MM.1S (cell line): ENCODE measurements at places on chromosomes 7 and 10.

- DNase-seq = no peak
Measured at GRCh38 chr10:6492896-6493295, 87.2 kb downstream of the PRKCQ start.

DNA sequence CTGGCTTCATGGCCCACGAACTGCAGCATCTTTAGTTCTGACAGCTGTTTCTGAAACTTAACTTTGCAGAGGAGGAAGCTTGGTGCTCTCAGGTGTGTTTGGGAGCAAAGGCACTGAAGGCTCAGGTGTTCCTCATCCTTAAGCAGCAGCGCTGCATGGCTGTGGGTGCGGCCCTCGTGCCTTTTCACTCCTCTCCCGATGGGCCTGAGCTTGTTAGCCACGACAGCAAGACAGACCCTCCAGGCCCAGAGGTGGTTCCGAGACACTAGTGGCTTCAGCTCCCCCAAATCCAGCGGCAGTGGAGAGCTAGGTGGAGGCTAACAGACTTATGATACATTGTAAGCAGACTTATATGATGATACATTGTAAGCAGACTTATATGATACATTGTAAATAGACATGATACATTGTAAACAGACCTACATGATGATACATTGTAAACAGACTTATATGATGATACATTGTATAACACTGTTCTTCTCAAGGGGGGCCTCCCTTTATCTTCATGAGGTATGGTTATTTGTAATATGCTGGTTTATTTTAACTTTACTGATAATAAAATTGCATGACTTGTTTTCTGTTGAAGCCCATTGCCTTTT lies 14.1 kb downstream of the PFKP start:
- DNase-seq = no peak

- no peak for DNase-seq
Measured at GRCh38 chr10:102834143-102834542, 3.1 kb downstream of the CYP17A1 start.

DNA sequence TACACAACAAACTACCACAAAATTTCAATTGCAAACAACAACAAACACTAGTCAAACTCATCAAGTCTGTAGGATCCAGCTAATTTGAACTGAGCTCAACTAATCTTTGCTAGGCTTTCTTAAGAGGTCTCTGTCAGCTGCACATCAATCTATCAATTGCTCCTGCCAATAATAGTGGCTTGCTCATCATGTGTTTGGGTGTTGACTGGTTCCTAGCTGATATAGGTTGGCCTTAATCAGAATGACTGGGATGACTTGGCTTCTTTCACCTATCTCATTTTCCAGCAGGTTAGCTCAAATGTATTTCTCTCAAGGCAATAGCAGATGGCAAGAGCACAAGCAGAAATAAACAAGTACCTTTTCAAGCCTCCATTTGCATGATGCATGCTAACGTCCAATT lies 370.3 kb upstream of the NFE2L3 start:
- no peak for DNase-seq

DNA sequence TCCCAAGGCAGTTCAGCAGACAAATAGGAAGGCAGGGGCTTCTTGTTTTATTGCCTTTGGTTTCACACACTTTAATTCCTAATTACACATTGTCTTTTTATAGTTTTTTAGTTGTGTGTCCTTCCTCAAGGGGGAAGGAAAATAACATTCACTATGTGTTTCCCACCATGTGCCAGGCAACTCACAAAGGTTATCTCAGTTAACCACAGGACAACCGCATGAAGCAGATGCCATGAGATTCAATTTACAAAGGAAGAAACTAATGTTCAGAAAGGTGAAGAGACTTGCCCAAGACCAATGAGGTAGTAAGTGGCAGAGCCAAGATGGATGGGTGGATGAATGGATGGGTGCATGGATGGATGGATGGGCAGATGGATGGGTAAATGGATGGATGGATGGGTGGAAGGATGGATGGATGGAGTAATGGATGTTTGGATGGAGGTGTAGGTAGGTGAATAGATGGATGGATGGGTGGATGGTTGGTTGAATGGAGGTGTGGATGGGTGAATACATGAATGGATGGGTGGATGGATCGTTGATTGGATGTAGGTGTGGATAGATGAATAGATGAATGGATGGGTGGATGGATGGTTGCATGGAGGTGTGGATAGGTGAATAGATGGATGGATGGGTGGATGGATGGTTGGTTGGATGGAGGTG lies 77.9 kb downstream of the ARHGAP22 start:
- no peak for DNase-seq

DNA sequence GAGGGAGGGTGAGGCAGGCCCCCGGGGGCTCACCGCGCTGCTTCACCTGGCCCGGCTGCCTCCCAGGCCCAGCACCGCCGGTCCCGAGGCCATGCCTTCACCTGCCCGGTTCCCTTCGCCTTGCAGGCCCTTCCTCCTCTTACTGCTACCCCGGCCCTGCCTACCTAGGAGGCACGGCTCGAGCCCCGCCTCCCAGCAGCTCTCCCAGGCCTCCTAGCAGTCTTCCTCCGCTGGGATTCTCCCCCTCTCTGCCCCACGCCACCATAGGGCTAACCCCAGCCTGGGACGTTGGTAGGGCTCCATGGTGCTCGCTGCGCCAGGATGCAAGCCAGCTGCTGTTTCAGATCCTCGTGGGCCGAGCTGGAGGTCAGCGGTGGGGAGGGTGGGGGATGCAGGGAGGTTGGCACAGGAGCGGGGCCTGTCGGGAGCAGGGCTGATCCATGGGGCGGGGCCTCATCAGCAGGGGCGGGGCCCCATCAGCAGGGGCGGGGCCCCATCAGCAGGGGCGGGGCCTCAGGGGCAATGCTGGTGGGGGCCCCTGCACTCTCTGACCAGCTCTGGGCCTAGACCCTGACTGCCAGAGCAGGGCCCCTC lies 63.3 kb downstream of the RASGEF1A start:
- DNase-seq = no peak

DNA sequence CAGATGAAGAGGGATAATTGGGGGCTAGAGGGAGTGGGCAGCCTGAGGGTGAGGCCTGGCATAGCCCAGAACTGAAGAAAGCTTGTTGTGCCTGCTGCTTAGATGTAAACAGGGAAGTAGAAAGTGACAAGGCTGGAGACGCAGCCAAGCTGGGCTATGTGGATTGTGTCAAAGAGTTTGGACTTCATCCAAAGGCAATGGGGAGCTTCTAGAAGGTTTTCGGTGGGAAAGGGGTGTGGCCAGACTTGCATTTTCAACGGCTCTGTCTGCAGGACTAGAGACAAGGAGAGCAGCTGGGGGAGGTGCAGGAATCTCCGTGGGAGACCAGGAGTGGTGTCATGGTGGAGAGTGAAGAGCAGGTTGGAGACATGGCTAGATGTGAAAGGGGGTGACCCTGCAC lies 48.8 kb downstream of the GOLGA7B start:
- no peak for DNase-seq

DNA sequence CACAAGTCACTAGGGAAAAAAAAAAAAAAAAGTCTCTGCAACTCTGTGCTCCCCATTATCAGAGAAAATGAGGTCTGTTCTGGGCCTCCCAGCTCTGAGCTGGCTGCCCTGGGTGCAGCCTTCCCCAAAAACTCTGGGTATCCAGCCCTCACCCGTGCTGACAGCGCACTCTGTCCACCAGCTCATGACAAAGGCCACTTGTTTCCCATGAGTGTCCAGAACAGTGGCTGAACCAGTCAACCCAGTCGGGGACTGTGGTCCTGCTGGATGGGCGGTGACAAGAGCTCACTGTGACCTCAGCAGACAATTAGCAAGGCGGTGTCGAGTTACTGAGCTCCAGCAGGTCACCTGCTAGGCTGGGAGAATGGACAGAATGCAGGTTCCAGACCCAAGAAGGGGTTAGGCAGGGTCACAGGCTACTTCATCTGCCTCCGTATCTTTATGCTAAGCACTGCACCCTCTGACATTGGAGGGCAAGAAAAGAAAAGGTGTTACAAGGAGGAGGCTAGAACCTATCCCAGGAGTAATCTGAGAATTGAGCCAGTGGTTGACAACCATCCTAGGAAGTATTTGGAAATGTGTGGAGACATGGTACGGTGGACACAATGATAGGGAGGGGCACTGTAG lies 37.2 kb downstream of the DLG5 start:
- DNase-seq = no peak

DNA sequence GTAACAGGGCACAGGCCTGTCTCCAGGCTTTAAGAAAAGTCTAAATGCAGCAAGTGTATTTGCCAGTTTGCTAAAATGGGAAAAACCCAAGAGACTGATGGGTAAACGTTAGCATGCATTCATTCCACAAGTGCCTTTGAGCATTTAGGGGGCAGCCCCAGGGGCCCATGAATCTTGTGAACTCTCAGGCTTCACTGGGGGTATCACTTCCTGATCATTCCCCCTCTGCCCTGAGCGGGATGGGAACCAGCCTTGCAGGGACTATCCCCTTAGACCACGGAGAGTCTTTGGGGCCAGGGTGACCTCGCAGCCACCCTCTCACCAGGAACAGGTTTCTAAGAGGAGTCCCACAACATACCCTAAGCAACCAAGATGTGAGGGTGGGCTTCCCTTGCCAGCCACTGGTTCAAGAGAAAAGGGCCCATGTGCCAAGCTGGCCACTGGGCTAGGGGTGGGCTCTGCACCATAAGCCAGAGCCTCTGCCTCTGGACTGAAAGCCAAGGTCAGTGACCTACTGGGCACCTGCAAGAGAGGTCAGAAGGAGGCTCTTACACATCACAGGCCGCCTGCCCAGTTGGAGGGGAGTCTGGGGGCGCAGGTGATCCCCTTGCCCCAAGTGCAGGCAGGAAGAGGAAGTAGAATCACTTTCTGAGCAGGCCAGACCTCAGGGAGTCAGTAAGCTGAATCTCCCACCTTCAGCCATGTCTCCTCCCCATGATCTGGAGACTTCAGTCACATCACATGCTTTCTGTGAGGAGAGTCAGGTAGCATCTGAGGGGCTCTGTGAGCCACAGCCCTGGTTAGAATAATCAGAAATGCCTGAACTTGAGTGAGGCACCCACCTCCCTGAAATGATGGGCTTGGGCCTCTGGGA lies 75.0 kb downstream of the C10orf105 start:
- DNase-seq = no peak

GRCh38 chr7:140391634-140392033 lies 6.7 kb downstream of the SLC37A3 start:
- DNase-seq = no peak

DNA sequence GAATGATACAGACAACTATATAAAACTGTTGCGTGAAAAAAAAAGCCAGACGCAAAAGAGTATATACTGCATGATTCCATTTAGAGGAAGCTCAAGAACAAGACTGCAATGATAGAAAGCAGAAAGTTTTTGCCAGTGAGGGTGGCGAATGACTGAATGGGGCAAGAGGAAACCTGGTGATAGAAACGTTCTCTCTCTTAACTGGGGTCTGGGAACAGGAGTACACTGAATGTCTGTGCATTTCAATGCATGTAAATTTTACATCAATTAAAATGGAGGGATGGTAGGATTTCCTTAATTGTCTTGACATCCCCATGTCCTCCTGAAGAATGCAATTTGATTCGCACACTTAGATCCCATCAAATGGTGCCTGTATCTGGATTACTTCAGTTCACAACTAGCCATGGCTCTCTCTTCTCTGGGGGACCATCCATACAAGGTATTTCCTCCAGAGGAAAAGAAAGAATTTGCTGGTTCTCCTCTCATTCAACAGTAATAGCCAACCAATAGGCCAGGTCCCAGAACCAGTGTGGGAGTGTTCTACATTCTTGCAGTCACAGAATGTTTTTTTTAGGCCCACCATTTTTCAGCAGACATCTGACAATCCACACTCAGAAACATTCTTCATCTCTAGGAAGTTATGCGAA lies 221.0 kb upstream of the KLF14 start:
- DNase-seq = no peak

- DNase-seq = no peak
Measured at GRCh38 chr7:44376429-44377133, 51.2 kb upstream of the CAMK2B start.

DNA sequence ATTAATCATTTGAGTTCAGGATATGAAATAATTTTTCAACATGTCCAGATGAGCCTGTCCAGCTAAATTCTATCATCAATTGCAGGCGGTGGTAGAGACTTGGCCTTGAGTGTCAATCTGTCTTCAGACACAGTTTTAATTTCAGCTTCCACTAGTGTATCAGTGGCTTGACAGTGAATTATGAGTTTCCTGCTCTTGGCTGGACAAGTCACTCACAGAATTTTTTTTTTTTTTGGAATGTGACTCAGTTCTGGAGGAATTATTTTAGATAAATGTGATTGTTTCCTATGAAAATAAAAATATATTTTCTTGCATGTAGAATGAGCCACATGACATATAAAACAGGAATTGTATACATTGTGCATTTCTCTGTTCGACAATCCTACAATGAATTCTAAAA lies 319.9 kb upstream of the AKR1E2 start:
- DNase-seq = no peak

- DNase-seq = no peak
Measured at GRCh38 chr7:152085131-152085530, 59.7 kb downstream of the GALNT11 start.

GRCh38 chr10:72736828-72737220 lies 44.9 kb downstream of the MCU start:
- no peak for DNase-seq

DNA sequence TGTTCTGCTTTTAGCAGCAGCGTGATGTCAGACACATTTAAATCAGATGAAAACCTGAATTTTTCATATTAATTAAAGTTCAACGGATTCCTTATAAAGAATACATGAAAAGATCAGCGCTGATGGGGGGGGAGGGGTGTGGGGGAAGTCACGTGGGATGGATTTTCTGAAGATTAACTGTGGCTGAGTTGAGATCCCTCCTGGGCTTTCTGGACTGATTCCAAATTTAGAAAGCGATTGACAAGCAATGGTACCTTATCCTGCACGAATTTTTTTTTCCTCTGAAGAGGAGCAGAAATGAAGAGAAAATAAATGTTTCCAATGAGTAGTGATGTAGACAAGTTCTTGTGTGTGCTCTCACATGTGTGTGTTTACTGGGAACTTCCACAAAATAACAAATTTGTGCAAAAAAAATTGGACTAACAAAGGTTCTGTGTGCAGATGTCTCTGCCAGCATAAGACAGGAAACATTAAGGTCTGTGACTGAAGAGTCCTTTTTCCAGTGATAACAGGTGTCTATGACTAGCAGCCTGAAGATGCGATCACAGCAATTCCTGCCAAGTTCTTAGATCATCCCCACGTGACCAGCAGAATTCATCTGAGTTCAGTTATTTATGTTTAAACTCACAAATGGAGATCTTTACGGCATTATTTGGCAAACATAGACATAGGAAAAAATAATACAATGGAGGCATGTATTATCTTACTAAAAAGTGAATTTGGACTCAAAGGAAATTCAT lies 585.2 kb upstream of the CELF2 start:
- no peak for DNase-seq

- DNase-seq = no peak
Measured at GRCh38 chr7:141402277-141402996, 148.8 kb upstream of the AGK start.

GRCh38 chr7:131583430-131583829 lies 27.0 kb upstream of the PODXL start:
- DNase-seq = no peak
